ENCODE measurements at places on chromosomes 7 and 10.

- no peak for DNase-seq
Observed at GRCh38 chr7:95772771-95773581, 622 bp downstream of the DYNC1I1 start.

DNA sequence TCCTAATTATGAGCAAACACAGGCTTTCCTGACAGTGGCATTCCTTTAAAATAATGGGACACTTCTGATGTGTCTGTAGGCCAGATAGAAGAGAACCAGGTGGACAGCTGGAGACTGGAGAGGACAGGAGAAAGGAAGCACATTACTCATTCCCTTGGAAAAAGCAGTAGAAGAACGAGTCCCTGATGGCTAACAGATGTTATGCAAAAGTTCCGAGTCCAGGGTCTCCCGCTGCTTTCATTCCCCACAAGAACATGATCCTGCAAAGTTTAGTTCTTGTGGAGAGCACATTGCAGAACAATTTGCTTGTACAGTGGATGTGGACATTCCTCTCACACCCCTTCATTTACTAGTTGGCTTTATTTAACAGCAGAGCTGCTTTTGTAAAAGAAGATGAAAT lies 137.6 kb downstream of the GPAM start:
- no peak for DNase-seq

- DNase-seq = no peak
Observed at GRCh38 chr7:98105942-98106544, 619 bp upstream of the LMTK2 start.

DNA sequence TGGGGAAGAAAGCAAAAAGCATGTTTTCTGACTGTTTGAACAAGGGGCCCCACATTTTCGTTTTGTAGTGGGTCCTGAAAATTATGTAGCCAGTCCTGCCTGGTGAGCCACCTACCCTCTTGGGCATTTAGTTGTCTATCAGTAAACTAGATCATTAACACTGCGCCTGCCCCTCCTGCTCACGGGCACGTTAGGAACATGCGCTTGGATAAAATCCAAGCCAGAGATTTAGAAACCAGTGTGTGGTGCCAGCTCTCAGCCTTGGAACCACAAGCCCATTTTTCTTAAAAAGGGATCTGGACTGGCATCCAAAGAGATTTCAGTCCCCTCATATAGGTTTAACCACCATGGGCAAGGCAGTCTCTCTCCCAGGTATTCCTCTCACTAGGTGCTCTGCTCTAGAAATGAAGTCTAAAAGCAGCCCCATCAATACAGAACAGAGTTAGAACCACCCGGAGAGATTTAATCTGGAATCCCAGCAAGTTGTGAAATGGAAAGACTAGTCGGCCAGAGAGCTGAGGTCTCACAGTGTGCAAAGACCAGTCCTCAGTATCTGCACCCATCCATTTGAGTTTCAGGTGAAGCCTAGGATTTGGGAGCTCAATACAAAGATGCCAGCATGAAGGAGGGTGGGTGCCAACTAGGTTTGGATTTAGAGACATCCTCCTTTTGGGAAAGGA lies 123.9 kb upstream of the TCF7L2 start:
- no peak for DNase-seq

DNA sequence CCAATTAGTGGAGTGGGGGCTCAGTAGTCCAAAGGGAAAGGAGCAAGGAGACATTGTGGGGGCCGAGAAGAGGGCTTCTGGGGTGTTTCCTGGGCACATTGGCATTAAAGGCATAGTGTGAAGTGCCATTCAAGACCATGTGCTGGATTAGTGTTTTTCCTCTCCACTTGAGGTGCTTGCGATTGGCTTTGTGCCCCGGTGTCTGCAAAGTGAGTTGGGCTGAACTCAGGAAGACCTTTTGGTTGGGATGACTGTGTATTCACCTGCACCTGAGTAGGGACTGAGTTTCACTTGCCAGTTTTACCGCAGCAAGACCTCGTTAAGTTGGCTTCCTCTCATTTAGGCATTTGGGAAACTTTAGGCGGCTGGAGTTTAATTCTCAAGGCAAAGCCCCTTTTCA lies 73.0 kb downstream of the TCF7L2 start:
- DNase-seq = no peak

- DNase-seq = no peak
Observed at GRCh38 chr7:157401567-157402387, 65.0 kb downstream of the DNAJB6 start.

DNA sequence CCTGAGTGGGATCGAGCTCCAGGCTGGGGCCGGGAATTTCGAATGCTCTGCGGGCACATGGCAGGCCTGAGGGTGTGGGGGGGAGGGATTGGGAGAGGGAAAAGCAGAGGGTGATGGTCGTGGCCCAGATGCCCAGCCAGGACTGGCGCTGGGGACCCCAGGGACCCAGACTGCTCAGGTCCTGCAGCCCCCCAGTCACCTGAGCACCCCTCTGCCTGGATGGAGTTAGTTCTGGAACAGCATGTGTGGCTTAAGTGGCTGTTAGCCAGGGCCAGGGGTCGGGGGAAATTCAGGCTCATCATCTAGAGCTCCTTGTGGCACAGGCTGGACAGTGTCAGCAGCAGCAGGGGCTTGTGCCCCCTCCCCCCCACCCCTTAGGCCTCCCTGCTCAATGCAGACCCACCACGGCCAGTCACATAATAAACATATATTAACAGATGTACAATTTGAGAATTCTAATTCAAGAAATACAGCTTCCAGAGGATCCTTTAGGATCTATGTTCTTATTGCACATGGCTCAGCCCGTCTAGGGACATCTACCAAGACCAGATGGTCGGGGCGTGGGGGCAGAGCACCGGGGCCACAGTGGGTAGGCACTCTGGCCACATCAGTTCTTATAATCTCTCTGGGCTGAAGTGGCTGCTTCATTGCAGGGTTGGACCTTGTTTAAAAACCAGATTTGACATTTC lies 22.2 kb downstream of the DNAJB12 start:
- no peak for DNase-seq

- DNase-seq = no peak
Observed at GRCh38 chr7:130874071-130874915, 140.3 kb upstream of the KLF14 start.

DNA sequence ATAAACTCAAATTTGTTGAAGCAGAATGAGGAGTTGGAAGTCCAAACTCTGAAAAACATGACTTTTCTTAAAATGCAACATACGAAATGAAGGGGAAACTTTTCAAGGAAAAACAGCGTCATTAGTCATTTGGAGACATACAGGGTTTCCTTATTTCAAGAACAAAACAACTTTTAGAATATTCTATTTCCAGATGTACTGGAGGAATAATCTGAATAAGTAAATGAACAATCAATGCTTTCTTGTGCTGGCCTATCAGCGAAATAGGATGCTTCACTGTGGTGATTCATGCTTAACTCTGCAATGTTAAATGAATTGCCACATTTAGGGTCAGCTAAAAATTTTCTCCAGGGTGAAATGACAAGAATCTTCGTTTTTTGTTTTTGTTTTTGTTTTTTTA lies 114.3 kb downstream of the SEMA3C start:
- DNase-seq = no peak

DNA sequence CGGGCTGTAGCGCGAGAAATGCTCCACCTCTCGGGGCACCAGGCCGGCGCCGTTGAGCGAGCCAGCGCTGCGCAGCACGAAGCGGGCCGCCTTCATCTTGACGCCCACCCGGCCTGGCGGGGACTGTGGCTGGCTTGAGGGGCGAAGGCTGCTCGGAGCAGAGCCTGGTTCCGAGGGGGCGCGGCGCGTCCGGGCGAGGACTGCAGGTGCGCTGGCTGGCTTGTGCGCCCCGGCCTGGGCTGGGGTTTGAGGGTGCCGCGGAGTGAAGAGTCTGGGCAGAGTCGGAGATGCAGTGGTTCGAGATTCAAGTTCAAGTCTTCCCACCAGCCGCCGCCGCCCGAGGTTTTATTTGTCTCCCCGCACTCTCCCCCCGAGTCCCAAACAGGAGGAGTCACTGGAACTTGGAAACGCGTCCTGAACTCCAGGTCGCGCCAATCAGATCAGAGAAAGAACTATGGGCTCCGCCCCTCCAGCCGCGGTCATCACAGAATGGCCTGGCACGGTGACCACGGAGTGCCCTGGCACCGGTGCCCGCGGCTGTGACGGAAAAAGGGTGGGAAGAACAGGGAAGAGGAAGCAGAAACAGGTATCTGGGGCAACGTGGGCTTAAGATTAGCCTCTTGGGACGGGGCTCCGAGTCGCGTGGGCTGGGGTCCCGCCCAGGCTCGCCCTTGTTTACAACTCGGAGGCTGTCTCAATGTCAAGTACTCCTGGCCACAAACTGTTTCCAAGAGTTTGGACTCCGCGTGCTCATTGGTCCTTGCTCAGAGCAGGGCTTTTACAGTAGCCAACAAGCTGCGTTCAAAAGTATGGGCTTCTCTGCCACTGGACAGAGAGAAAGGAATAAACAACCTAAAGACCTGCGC lies at the start of gene PDK4:
Gene PDK4 (minus strand): TSS at position 319 of the 866 bp plus-strand sequence. CDS start 223 bp downstream, at position 96.
- no peak for DNase-seq

GRCh38 chr10:130512936-130513335 lies 376.7 kb downstream of the GLRX3 start:
- DNase-seq = no peak

DNA sequence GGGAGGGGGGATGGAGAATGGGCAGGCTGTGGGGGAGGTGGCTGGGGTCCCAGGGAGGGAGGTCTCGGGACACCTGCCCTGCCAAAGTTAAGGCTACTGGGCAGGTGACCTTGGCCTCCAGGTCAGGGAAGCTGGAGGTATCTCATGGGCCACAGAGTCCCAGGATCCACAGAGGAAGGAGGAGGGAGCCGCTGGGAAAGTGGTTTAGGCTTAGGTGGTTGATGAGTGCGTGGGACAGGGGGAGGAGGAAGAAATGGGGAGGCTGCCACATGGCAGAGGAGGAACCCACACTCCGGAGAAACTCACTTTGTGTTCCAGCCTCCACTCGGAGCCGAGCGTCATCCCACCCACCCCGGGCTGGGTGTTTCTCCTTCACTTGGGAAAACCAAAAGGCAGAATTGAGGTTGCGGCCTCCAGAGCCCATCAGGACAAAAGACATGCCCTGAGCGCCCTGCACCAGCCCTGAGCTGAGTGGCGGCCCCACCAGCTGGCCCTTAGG lies 46.1 kb downstream of the ASB13 start:
- DNase-seq = no peak

GRCh38 chr10:6473430-6473829 lies 106.6 kb downstream of the PRKCQ start:
- no peak for DNase-seq

DNA sequence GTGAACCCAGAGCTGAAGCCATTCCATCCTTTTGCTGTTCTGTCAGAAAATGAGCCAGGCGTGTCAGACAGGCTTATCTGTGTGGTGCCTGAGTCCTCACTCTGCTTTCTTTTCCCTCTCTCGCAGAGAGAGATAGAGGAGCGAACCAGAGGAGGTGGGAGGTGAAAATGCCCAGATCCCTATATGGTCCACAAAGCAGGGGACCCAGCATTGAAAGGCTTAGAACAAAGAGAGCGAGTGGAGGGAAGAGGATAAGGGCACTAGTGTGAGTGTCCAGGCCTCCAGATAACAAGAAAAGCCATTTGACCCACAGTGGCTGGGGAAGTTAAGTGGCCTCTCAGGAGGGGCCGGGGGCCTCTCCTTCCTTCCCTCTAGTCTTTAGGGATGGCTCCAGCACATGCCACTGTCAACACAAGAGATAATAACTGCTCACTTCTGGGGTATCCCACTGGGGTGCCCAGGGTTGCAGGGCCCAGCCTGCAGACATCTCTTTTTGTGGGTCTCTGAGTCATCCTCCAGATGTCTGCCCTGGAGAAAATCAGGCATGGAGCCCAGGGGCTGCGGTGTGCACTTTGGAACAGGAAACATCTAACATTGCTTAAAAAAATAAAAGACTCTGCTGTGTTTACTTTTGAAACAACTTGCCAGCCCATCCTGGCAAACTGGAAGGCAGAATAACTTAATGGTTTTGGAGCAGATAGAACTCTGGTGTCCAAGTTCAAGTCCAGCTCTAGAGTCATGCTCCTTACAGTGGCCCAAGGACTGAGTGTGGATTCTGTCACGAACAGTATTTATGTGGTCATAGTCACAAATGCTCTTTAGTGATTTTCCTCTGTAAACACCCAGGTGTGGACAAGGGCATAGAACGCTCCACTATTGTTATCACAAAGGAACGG lies 189.5 kb downstream of the CXCL12 start:
- no peak for DNase-seq

DNA sequence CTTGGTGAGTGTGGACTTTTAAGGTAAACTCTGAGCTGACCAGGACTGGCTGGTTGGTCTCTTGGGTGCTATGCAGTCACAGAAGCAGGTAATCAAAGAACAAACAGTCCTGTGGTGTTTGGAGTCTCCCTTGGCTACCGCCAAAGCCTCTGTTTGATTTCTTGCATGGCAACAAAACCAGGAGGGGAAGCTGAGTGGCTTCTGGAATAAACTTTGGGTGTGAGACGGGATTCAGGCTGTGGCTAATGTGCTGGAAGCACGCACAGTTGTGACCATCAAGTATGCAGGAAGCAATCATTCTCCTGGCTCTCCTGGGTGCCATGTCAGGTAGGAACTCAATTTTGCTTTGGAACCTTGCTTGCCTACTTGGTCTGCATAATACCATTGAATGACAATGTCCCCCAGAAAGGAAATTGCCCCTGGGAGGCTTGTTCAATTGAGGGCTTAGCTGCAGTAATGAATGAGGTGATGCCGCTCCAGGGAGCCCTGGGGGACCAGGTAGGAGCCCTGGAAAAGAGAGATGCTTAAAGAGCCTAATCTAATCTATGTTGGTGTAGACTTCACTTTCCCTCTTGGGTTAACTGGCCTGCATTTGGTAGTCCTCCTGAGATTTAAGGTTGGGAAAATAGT lies at the start of gene CDHR3:
Gene CDHR3 (plus strand): TSS at position 227 of the 630 bp plus-strand sequence. CDS start 55 bp downstream, at position 282.
- no peak for DNase-seq

GRCh38 chr7:41033500-41033899 lies 669.4 kb downstream of the INHBA start:
- DNase-seq = no peak

GRCh38 chr10:133528296-133528844 lies 1.2 kb downstream of the CYP2E1 start:
- no peak for DNase-seq

DNA sequence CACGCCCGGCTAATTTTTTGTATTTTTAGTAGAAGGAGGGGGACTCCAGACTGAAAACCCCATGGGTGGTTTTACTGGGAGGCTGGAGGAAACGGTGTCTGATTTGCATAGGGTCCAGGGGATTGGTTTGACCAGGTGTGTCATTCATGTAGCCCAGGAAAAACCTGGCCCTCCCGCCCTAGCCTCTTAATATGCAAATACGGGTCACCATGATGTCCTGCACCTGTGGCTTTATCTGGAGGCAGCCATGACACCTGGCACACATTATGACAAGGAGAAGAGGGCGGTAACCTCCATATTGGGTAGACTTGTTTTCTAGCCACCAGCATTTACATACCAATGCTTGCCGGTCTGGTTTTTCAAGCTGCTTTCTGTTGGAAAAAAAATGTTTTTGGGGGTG lies 68.0 kb downstream of the TRIL start:
- no peak for DNase-seq

DNA sequence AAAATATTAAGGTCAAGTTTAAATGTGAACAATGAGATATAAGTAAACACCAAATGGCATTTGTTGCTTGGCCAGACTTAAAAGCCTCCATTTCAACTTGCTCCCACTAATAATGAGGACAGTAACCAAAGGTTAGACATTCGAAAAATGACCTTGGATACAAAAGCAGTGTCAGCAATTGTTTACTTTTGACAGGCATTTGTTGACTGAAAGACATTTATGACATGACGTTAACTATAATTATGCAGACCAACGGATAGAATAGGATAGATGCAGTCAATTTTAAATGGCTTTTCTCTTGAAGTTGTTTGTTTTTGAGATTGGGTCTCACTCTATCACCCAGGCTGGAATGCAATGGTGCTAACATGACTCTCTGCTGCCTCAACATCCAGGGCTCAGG lies 6.3 kb upstream of the WNT16 start:
- no peak for DNase-seq

- DNase-seq = no peak
Observed at GRCh38 chr10:17507538-17507937, 53.1 kb upstream of the ST8SIA6 start.

GRCh38 chr7:134724606-134725005 lies 54.8 kb upstream of the CALD1 start:
- no peak for DNase-seq

Data from T-helper 1 cell (primary cell).